Common myeloid progenitor, CD34-positive (primary cell): ENCODE measurements at places on chromosomes 3 and 15.

- H3K27ac ChIP-seq = no peak overlapping the region
- H3K4me3 ChIP-seq = no peak overlapping the region
- no peaks in the 10 kb centered on the region for H3K4me1 ChIP-seq
Observed at GRCh38 chr3:8738639-8739038, 5.0 kb downstream of the CAV3 start.

GRCh38 chr3:27360113-27361078 lies 8.8 kb downstream of the NEK10 start:
- no peaks in the 10 kb centered on the region for H3K36me3 ChIP-seq
- no peak overlapping the region for H3K4me3 ChIP-seq
- peak overlapping the region; percentile 39 for H3K27ac ChIP-seq

DNA sequence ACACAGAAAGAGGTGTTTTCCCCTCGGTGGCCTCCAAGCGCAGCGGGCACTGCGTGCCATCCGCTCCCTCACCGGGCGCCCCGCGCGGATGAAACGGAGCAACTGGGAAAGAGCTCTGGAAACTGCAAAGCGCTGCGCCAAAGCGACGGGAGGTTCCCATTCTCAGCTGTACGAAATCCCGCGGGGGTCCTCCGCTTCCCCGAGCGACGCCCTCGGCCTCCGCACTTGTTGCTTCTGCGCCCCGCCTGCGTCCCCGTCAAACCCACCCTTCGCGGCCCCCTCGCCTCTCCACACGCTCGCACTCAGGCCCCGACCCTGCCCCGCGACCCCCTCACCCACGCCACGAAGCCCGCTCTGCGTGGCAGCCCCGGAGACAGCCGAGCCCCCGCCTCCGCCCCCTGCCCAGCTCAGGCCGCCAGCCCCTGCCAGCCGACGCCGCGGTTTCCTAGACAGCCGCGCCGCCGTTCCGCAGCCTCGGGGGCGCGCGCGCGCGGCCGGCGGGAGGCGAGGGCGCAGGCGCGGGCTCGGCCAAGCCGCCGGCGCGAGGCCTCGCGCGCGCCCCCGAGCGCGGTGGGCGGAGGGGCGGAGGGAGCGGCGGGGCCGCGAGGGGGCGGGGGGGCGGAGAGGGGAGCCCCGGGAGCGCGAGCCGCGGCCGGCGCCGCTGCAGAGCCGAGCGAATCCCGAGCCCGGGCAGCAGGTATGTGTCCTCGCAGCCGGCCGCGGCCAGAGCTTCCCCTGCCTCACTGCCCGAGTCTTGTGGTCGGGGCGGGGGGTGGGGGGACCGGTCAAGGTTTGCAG lies at the start of gene TMEM266:
TMEM266 (plus strand) TSS at position 666 of the 798 bp plus-strand sequence. CDS start 74,279 bp downstream, outside the sequence.
- H3K4me1 ChIP-seq = peaks cover 27% of the 10 kb centered on the region
- no peaks in the 10 kb centered on the region for H3K36me3 ChIP-seq
- H3K27me3 ChIP-seq = peaks cover 30% of the 10 kb centered on the region
- no peak within 1 kb of the TSS for H3K27ac ChIP-seq
- peak; percentile 49 for DNase-seq

GRCh38 chr3:182261041-182261440 lies 532.3 kb upstream of the ATP11B start:
- no peak overlapping the region for H3K27ac ChIP-seq
- no peaks in the 10 kb centered on the region for H3K4me1 ChIP-seq
- H3K4me3 ChIP-seq = no peak overlapping the region

- no peaks in the 10 kb centered on the region for H3K36me3 ChIP-seq
- H3K4me1 ChIP-seq = peaks cover 5% of the 10 kb centered on the region
- H3K27ac ChIP-seq = no peak overlapping the region
- H3K4me3 ChIP-seq = no peak overlapping the region
Observed at GRCh38 chr3:37812499-37812896, 49.2 kb upstream of the CTDSPL start.

DNA sequence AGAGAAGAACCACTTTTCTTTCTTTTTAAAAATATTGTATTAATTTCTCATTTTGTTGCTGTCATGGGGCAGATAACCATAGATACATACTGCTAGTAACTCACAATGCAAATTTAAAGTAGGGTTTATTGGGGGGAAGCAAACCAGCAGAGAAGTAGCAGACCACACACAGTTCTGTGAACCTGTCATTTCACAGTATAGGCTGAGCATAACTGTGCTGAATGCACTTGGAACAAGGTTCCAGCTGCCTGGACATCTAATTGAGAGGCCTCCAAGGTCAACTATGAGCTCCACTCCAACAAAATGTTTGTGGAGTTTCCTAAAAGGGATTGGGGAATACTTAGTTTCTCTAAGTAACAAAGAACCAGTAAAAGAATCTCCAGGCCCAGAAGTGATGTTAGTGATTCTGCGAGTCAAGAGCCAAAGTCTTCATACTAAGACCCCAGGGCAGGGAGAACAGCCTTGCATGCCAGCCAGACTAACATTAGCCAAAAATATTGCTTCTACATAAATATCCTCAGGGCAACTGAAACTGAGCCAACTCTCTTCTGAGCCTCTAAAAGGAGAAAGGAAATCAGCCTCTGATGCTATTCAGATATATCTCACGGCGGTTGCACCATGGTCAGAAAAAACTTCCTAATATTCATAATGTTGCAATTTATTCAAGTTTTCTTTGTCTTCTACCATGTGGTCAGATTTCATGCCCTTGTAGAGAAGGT lies 856.4 kb upstream of the ALCAM start:
- no peaks in the 10 kb centered on the region for H3K4me1 ChIP-seq
- H3K27me3 ChIP-seq = no peaks in the 10 kb centered on the region
- H3K36me3 ChIP-seq = no peaks in the 10 kb centered on the region
- H3K27ac ChIP-seq = no peak overlapping the region
- DNase-seq = no peak
- H3K4me3 ChIP-seq = no peak overlapping the region

DNA sequence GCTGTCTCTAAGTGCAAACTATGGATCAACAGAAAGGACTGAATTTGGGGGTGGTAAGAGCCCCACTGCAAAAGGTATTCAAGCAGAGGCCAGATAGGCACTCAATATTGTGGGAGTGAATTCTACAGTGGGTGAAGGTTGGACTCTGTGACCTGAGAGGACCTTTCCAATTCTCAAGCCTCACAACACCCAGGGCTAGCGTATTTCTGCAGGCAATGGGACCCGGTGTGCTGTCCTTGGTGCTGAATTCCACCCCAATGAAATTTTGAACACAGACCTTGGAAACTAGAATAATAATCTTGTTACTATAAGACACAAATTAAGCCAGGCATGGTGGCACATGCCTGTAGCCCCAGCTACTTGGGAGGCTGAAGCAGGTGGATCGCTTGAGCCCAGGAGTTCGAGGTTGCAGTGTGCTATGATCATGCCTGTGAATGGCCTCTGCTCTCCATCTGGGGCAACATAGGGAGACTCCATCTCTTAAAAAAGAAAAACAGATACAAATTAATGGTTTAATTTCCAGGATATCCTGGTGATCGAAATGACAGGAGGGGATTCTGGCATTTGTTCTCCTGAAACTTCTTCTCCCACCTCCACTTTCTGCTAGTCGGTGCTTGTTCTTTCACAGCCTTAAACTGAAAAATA lies 135.4 kb downstream of the RAB11A start:
- no peaks in the 10 kb centered on the region for H3K4me1 ChIP-seq
- DNase-seq = peak; percentile 16
- peaks cover 21% of the 10 kb centered on the region for H3K27me3 ChIP-seq
- H3K36me3 ChIP-seq = no peaks in the 10 kb centered on the region
- no peak overlapping the region for H3K27ac ChIP-seq

DNA sequence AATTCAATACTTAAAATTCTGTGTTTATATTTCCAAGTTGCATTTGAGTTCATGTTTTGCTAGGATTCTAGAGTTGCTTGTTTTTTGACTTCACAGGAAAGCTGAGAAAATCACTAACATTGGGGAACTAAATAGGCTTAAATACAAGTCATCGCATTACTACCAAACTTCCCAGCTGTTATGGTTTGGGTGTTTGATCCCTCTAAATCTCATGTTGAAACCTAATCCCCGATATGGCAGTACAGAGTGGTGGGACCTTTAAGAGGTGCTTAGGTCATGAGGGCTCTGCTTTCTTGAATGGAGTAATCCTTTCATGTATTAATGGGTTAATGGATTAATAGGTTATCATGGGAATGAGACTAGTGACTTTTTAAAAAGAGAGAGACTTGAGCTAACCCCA lies 77.2 kb upstream of the ARPP21 start:
- no peaks in the 10 kb centered on the region for H3K4me1 ChIP-seq
- no peaks in the 10 kb centered on the region for H3K36me3 ChIP-seq
- DNase-seq = no peak
- no peaks in the 10 kb centered on the region for H3K27me3 ChIP-seq
- H3K4me3 ChIP-seq = no peak overlapping the region

DNA sequence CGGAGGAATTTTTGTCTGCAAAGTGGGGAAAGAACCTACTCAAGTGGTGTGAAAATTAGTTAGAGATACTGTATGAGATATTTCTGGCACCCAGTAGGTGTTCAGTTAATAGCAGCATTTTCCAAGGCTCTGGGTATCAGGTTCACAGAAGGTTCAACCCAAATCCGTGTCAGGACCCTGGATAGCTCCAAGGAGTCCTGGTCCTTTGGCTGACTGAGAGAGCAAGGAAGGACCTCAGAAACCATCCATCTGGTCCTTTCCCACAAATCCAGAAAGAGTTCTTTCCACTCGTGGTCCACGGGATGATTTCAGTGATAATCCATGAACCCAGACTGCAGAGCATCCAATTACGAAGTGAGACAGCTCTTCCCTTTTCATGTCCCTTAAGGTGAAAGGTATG lies 51.4 kb downstream of the SLC6A11 start:
- no peak overlapping the region for H3K4me3 ChIP-seq
- H3K27ac ChIP-seq = no peak overlapping the region
- peak; percentile 45 for DNase-seq

DNA sequence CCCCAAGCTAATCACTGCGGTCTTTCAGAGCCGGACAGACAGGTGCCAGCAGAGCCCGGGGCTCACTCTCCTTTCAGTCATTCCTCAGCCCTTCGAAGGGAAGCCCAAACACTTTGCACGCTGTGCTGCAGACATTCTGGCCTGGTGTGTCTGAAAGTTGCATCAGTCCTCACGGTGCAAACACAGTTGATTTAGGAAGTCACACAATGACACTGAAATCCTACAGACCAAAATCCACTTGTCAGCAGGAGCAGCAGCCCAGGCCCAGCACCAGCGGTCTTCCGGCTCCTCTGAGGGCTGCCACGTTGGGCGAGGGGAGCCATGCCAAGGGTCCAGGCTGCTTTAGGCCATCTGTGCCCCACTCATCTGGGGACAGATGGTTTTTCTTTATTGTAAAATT lies 61.6 kb downstream of the RGMA start:
- no peak for DNase-seq
- no peak overlapping the region for H3K4me3 ChIP-seq
- peaks cover 50% of the 10 kb centered on the region for H3K36me3 ChIP-seq

- no peak overlapping the region for H3K27ac ChIP-seq
- no peaks in the 10 kb centered on the region for H3K4me1 ChIP-seq
- no peaks in the 10 kb centered on the region for H3K36me3 ChIP-seq
Observed at GRCh38 chr15:88678755-88679154, 39.9 kb downstream of the ISG20 start.

GRCh38 chr3:126261037-126261436 lies 80.7 kb upstream of the ALDH1L1 start:
- no peak overlapping the region for H3K4me3 ChIP-seq
- no peak overlapping the region for H3K27ac ChIP-seq
- DNase-seq = peak; percentile 22
- H3K36me3 ChIP-seq = no peaks in the 10 kb centered on the region
- H3K4me1 ChIP-seq = peaks cover 10% of the 10 kb centered on the region

GRCh38 chr15:31217566-31218270 lies 108.9 kb upstream of the KLF13 start:
- no peak for DNase-seq
- H3K27me3 ChIP-seq = no peaks in the 10 kb centered on the region
- peaks cover 3% of the 10 kb centered on the region for H3K4me1 ChIP-seq
- no peaks in the 10 kb centered on the region for H3K36me3 ChIP-seq
- no peak overlapping the region for H3K4me3 ChIP-seq

GRCh38 chr3:183468424-183468823 lies 40.0 kb upstream of the MCF2L2 start:
- peaks cover 4% of the 10 kb centered on the region for H3K4me1 ChIP-seq
- no peak overlapping the region for H3K27ac ChIP-seq
- no peak overlapping the region for H3K4me3 ChIP-seq
- no peaks in the 10 kb centered on the region for H3K27me3 ChIP-seq

GRCh38 chr3:194305356-194306108 lies 45.6 kb downstream of the CPN2 start:
- H3K4me3 ChIP-seq = no peak overlapping the region
- H3K27me3 ChIP-seq = peaks cover 1% of the 10 kb centered on the region
- H3K36me3 ChIP-seq = no peaks in the 10 kb centered on the region

- DNase-seq = no peak
- H3K4me1 ChIP-seq = no peaks in the 10 kb centered on the region
- H3K36me3 ChIP-seq = no peaks in the 10 kb centered on the region
Observed at GRCh38 chr15:73442421-73442820, 543 bp upstream of the REC114 start.

DNA sequence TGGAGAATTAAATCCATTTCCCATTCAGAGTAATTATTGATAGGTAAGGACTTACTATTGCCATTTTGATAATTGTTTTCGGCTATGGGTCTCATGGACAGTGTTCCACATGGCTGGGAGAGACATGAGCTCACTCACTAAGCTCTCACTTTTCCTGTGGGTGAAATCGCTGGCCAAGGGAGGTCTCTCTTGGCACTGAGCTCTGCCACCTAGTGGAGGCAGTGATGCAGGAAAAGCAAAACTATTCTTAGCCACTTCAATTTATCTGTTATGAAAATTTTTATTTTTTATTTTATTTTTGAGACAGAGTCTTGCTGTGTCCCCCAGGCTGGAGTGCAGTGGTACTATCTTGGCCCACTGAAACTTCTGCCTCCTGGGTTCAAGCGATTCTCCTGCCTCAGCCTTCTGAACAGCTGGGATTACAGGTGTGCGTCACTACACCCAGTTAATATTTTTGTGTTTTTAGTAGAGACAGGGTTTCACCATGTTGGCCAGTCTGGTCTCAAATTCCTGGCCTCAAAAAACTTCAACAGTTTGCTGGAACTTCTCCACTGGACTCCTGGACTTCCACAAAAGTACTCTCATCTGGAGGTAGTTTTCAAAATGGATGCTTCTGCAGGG lies 4.7 kb upstream of the RNF13 start:
- DNase-seq = peak; percentile 76
- H3K27ac ChIP-seq = no peak overlapping the region
- H3K36me3 ChIP-seq = no peaks in the 10 kb centered on the region
- H3K4me3 ChIP-seq = no peak overlapping the region

GRCh38 chr3:168342946-168343850 lies 247.5 kb upstream of the GOLIM4 start:
- no peaks in the 10 kb centered on the region for H3K36me3 ChIP-seq
- no peak overlapping the region for H3K27ac ChIP-seq
- no peak for DNase-seq
- peaks cover 12% of the 10 kb centered on the region for H3K4me1 ChIP-seq
- no peaks in the 10 kb centered on the region for H3K27me3 ChIP-seq

DNA sequence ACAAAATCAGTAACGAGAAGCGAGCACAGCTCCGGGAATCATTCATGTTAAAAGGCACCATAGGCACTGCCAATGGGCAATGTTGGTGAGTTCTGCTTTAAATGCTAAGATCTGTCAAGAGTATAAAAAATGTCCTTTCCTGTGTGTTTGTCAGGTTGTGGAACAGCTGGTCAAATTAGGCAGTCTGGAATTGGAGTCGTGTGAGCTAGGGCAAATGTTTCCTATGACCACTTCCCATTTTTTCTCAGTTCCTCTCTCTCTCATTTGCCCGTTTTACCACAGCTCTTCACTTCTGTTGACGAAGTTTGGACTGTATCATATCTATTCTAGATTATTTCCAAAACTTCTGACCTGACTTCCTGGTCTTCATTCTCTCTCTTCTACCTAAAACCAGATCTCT lies 60.8 kb upstream of the GOLIM4 start:
- no peaks in the 10 kb centered on the region for H3K36me3 ChIP-seq
- H3K27ac ChIP-seq = peak overlapping the region; percentile 37
- no peaks in the 10 kb centered on the region for H3K27me3 ChIP-seq
- no peak overlapping the region for H3K4me3 ChIP-seq
